Activated CD4-positive, alpha-beta memory T cell treated with anti-CD3 and anti-CD28 coated beads, Interleukin-2, amount 10 ng/mL, durations not matched to agents 7 days and 5 days (primary cell): ENCODE measurements at places on chromosomes 16 and 17. TPM values are rescaled to one million over a fixed set of nuclear protein-coding genes. Genes with fewer than 3 reads are reported as not detected.

- H3K27ac ChIP-seq = no peak overlapping the region
- H3K27me3 ChIP-seq = no peaks in the 10 kb centered on the region
- no peaks in the 10 kb centered on the region for H3K36me3 ChIP-seq
- no peak for DNase-seq
- peaks cover 11% of the 10 kb centered on the region for H3K4me1 ChIP-seq
These were observed 11.8 kb upstream of the FAM117A start for GRCh38 chr17:49775546-49776260.

GRCh38 chr16:12386192-12386591, 409.7 kb downstream of the SNX29 start:
- no peak overlapping the region for H3K4me3 ChIP-seq
- no peak for DNase-seq
- no peaks in the 10 kb centered on the region for H3K4me1 ChIP-seq

- H3K27me3 ChIP-seq = no peaks in the 10 kb centered on the region
- H3K4me3 ChIP-seq = no peak overlapping the region
- H3K27ac ChIP-seq = no peak overlapping the region
These were observed 14.5 kb downstream of the TRAF7 start for GRCh38 chr16:2170080-2170479.

DNA sequence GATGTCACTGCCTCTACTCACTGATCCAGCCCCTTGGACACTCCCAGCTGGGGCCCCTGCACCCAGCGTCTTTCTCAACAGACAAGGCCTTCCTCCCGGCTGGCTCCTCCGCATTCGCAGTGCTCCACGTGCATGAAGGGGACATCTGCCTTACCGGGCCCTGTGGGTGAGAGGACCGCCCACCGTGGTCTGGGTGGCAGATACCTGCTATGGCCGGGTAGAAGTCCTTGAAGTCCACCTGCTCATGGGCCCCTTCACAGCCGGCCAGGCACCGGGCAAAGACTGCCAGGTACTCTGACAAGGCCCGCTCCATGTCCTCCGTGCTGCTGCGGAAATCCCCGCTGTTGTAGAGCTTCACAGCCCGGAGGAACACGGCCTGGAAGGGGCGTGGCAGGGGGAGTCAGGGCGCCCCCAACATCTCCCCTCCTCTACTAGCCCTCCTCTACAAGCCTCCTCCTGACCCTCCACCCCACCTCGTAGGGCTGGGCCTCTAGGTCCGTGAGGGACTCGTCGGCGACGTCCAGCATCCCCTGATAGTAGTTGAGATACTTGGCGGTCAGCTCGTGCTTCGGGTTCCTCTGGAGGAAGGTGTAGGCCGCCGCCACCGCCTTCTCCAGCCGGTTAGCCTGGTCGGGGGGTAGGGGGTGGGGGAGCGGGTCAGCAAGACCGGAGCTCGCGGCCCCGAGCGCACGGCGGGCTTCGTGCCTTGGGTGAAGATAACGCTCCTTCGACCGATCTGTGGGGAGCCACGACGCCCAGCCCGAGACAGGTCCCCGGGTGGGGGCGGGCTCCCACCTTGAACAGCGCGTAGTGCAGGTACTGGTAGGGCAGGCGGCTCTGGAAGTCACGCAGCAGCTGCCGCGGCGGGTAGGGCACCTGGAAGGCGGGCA, 845 bp downstream of the P3H4 start:
- peaks cover 16% of the 10 kb centered on the region for H3K4me1 ChIP-seq
- peaks cover 19% of the 10 kb centered on the region for H3K27me3 ChIP-seq
- DNase-seq = no peak
- no peak overlapping the region for H3K27ac ChIP-seq
- peak overlapping the region; percentile 44 for H3K4me3 ChIP-seq

- no peak for DNase-seq
- H3K4me1 ChIP-seq = peaks cover 8% of the 10 kb centered on the region
- H3K27me3 ChIP-seq = peaks cover 34% of the 10 kb centered on the region
- no peak overlapping the region for H3K4me3 ChIP-seq
- no peaks in the 10 kb centered on the region for H3K36me3 ChIP-seq
These were observed 3.6 kb downstream of the SDK2 start for GRCh38 chr17:73640691-73641090.

GRCh38 chr17:71869841-71870545, 250.8 kb upstream of the SOX9 start:
- no peaks in the 10 kb centered on the region for H3K27me3 ChIP-seq
- no peaks in the 10 kb centered on the region for H3K36me3 ChIP-seq
- H3K4me3 ChIP-seq = no peak overlapping the region
- no peak for DNase-seq

- DNase-seq = peak; percentile 76
- peaks cover 45% of the 10 kb centered on the region for H3K36me3 ChIP-seq
- H3K27ac ChIP-seq = peak overlapping the region; percentile 77
- H3K4me3 ChIP-seq = peak overlapping the region; percentile 65
- peaks cover 31% of the 10 kb centered on the region for H3K4me1 ChIP-seq
These were observed 1.1 kb upstream of the ZNF200 start for GRCh38 chr16:3235856-3236669.

- no peak overlapping the region for H3K27ac ChIP-seq
- no peaks in the 10 kb centered on the region for H3K4me1 ChIP-seq
- no peaks in the 10 kb centered on the region for H3K36me3 ChIP-seq
These were observed 51.3 kb downstream of the FTO start for GRCh38 chr16:53755026-53755910.

DNA sequence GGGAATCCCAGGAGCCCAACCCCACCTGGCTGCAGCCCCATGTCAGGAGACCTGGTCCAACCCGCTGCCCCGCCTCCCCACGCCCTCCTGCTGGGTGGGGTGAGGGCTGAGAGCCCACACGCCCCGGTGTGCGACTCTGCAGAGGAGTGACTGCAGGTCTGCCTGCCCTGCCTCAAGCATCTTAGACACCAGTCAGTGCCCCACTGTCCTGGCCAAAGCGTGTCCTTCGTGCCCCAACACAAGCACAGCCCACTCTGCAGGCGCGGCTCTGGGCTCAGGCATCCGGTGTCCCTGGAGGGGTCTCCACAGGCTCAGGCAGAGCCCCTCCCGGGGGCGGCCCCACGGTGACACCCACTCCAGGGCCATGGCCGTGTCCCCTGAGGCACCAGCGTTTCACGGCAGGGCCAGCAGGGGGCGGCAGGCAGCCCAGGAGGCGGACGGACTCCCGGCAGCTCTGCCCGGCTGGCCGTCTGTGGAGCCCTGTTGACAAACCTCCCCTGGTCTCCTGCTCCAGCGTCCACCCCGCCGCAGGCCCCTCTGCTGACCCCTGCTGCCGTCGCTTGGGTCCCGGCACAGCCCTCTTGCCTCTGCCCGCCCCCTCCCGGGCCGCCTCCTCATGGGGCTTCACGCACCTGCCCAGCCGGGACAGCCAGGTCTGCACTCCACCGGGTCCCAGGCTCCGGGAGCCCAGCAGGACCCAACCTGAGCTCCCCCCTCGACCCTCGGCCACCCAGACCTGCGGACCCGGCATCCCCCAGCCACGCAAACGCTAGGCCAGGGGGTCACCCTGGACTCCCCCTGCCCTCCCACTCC, 8.6 kb upstream of the UBE2I start:
- peaks cover 6% of the 10 kb centered on the region for H3K27me3 ChIP-seq
- no peak overlapping the region for H3K4me3 ChIP-seq
- no peak overlapping the region for H3K27ac ChIP-seq
- no peaks in the 10 kb centered on the region for H3K36me3 ChIP-seq
- peak; percentile 81 for DNase-seq

- H3K27ac ChIP-seq = no peak overlapping the region
- DNase-seq = no peak
- no peak overlapping the region for H3K4me3 ChIP-seq
- no peaks in the 10 kb centered on the region for H3K4me1 ChIP-seq
- no peaks in the 10 kb centered on the region for H3K36me3 ChIP-seq
These were observed 21.5 kb upstream of the NDRG4 start for GRCh38 chr16:58478427-58478826.

DNA sequence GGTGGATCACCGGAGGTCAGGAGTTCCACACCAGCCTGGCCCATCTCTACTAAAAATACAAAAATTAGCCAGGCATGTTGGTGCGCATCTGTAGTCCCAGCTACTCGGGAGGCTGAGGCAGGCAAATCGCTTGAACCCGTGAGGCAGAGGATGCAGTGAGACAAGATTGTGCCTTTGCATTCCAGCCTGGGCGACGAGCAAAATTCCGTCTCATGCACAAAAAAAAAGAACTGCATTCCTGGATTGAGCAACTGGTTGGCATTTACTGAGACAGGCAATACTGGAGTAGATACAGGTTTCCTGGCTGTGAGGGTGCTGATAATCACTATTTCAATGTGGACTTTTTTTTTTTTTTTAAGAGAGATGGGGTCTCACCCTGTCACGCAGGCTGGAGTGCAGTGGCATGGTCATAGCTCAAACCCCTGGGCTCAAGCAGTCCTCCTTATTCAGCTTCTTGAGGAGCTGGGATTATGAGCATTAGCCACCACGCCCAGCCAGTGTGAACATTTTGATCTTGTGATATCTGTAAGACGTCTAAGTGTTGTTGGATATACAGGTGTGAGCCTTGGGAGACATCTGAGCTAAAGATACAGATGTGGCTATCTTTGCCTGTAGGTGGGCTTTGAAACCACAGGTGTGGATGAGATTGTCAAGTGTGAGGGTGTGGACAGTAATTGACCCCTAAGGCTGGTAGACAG, 5.8 kb downstream of the CYB5D2 start:
- H3K27me3 ChIP-seq = no peaks in the 10 kb centered on the region
- DNase-seq = no peak
- H3K4me1 ChIP-seq = peaks cover 16% of the 10 kb centered on the region
- H3K36me3 ChIP-seq = peaks cover 8% of the 10 kb centered on the region
- H3K27ac ChIP-seq = no peak overlapping the region
- no peak overlapping the region for H3K4me3 ChIP-seq

- no peaks in the 10 kb centered on the region for H3K27me3 ChIP-seq
- DNase-seq = no peak
- no peak overlapping the region for H3K27ac ChIP-seq
- no peaks in the 10 kb centered on the region for H3K4me1 ChIP-seq
- H3K36me3 ChIP-seq = no peaks in the 10 kb centered on the region
- no peak overlapping the region for H3K4me3 ChIP-seq
These were observed 113.0 kb downstream of the LITAF start for GRCh38 chr16:11473728-11474127.

- peaks cover 18% of the 10 kb centered on the region for H3K27me3 ChIP-seq
- no peaks in the 10 kb centered on the region for H3K36me3 ChIP-seq
- no peak overlapping the region for H3K27ac ChIP-seq
- H3K4me3 ChIP-seq = no peak overlapping the region
- no peaks in the 10 kb centered on the region for H3K4me1 ChIP-seq
These were observed 8.1 kb upstream of the KREMEN2 start for GRCh38 chr16:2955779-2956578.

DNA sequence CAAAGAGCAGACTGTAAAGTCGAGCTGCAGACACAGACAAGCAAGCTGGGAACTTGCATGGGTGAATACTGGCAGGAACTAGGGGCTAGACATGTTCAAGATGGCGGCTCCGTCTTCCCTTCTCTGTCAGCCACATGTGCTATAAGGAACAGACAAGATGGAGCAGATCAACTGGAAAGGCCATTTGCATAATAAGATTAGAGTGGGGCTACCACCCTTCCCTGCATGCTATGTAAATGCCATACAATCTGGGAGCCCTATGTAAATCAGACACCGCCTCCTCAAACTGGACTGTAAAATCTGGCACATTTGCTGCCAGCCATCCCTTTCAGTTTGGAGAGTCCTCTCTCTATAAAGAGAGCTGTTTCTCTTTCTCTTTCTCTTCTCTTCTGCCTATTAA, 640.1 kb upstream of the CDH8 start:
- DNase-seq = no peak
- no peak overlapping the region for H3K4me3 ChIP-seq

- no peak for DNase-seq
- no peak overlapping the region for H3K4me3 ChIP-seq
- no peak overlapping the region for H3K27ac ChIP-seq
- H3K4me1 ChIP-seq = peaks cover 2% of the 10 kb centered on the region
- no peaks in the 10 kb centered on the region for H3K27me3 ChIP-seq
These were observed 13.9 kb downstream of the ITGAM start for GRCh38 chr16:31273676-31274075.

DNA sequence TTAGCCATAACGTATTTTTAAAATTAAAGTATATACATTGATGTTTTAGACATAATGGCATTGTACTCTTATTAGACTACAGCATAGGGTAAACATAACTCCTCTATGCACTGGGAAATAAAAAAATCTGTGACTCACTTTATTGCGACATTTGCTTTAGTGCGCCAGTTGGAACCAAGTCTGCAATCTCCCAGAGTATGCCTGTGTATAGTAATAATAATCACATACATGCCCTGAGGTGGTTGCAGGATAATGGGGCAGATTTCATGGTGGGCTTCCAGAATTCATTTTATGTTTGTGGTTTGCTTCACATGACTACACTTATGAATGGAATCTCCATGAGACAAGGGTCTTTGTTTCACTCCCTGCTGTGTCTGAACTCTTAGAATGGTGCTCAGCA, 66.9 kb upstream of the N4BP1 start:
- H3K36me3 ChIP-seq = no peaks in the 10 kb centered on the region
- H3K27ac ChIP-seq = no peak overlapping the region
- no peak for DNase-seq
- peaks cover 9% of the 10 kb centered on the region for H3K27me3 ChIP-seq

- no peaks in the 10 kb centered on the region for H3K4me1 ChIP-seq
- H3K4me3 ChIP-seq = no peak overlapping the region
- H3K36me3 ChIP-seq = no peaks in the 10 kb centered on the region
- H3K27me3 ChIP-seq = no peaks in the 10 kb centered on the region
These were observed 392.1 kb upstream of the SALL1 start for GRCh38 chr16:51542981-51543815.

GRCh38 chr16:31052114-31052513, 18.8 kb downstream of the STX4 start:
- H3K4me1 ChIP-seq = peaks cover 20% of the 10 kb centered on the region
- H3K4me3 ChIP-seq = no peak overlapping the region
- H3K27ac ChIP-seq = no peak overlapping the region

- DNase-seq = peak; percentile 34
- no peak overlapping the region for H3K27ac ChIP-seq
- H3K4me3 ChIP-seq = no peak overlapping the region
- H3K4me1 ChIP-seq = peaks cover 45% of the 10 kb centered on the region
- peaks cover 16% of the 10 kb centered on the region for H3K36me3 ChIP-seq
- no peaks in the 10 kb centered on the region for H3K27me3 ChIP-seq
These were observed 4.7 kb upstream of the IGSF6 start for GRCh38 chr16:21656795-21657768.

GRCh38 chr16:4217204-4218131, 24.4 kb downstream of the SRL start:
- no peaks in the 10 kb centered on the region for H3K4me1 ChIP-seq
- H3K27ac ChIP-seq = no peak overlapping the region
- no peak overlapping the region for H3K4me3 ChIP-seq
- no peaks in the 10 kb centered on the region for H3K36me3 ChIP-seq

- H3K27ac ChIP-seq = peak overlapping the region; percentile 85
- H3K4me3 ChIP-seq = no peak overlapping the region
- peak; percentile 48 for DNase-seq
- peaks cover 79% of the 10 kb centered on the region for H3K4me1 ChIP-seq
These were observed 14.1 kb downstream of the MAP3K14 start for GRCh38 chr17:45302649-45303173.

- no peak for DNase-seq
- peaks cover 4% of the 10 kb centered on the region for H3K27me3 ChIP-seq
- no peaks in the 10 kb centered on the region for H3K36me3 ChIP-seq
- no peak overlapping the region for H3K27ac ChIP-seq
These were observed 56.9 kb downstream of the ACSM2B start for GRCh38 chr16:20519231-20519630.

TPSB2 gene
- not detected for total RNA-seq

ABCA10 gene
- 1.2 TPM for total RNA-seq

HBZ gene
- total RNA-seq = not detected

KRT24 gene
- total RNA-seq = not detected

SLC12A3 gene
- total RNA-seq = not detected

HOXB9 gene
- total RNA-seq = 1.4 TPM

WNT9B gene
- not detected for total RNA-seq

NOG gene
- 0.23 TPM for total RNA-seq

GPR139 gene
- total RNA-seq = not detected

CDK5R1 gene
- 7.4 TPM for total RNA-seq

TPPP3 gene
- total RNA-seq = not detected

PLD2 gene
- total RNA-seq = 17.4 TPM
